Stimulated activated CD4-positive, alpha-beta T cell treated with anti-CD3 and anti-CD28 coated beads, Interleukin-4, amount 100 ng/mL, for 1 hour (primary cell): ENCODE measurements at places on chromosomes 7 and 10.

GRCh38 chr10:62511238-62511637 is 137.1 kb downstream of the ZNF365 start:
- no peak for DNase-seq

- no peak for DNase-seq
Measured at GRCh38 chr10:30967650-30968410, 63.8 kb downstream of the ZNF438 start.

GRCh38 chr10:43225004-43225786 is 41.7 kb downstream of the RASGEF1A start:
- DNase-seq = no peak

- DNase-seq = no peak
Measured at GRCh38 chr10:43192884-43193283, 54.6 kb downstream of the CSGALNACT2 start.

DNA sequence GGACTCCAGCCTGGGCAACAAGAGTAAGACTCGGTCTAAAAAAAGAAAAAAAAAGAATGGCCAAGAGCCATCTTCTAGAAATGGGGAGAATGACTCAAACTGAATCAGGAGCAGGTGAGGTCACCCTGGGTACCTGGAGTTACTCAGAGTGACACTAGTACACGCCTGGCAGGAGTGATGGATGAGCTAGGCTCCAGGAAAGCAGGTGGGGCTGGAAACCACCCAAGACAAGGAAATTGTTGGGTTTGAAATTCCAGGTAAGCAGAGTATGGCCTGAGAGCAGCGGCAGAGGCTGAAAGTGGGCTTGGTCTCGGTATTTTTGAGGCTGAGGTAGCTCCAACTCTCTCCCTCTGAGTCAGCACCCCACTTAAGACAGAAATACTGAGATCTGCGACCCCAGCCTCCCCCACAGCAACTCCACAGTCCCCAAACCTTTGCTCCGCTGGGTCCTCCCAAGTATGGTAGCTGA is 18.5 kb downstream of the DDIT4 start:
- DNase-seq = peak; percentile 52

DNA sequence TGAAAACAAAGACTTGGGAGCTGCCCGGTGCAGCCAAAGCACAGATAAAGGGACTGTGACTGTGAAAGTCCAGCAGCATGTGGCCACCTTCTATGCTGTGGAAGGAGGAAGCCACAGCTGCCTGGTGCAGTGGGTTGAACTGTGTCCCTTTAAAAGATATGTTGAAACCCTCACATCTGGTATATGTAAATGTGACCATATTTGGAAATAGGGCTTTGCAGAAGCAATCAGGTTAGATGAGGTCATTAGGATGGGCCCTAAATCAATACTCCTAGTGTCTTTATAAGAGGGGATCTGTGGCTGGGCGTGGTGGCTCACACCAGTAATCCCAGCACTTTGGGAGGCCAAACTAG is 136.9 kb downstream of the GLI3 start:
- no peak for DNase-seq

DNA sequence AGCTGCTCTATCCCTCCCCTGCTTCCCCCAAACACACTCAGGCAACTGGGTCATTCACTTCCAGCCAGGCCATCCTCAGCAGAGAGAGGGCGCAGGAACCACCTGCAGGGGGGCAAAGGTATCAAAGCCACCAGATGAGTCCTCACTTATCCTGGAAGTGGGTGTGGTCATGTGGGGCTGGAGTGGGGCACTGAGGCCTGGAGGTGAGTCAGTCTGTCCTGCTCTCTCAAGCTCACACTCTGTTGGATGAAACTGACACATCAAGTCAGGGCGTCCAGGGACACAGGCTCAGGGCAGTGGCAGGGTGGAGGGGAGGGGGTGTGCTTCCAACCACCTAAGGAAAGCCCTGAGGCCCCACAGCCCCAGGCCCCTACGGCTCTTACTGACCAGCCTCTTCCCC is 8.0 kb upstream of the ELFN1 start:
- DNase-seq = no peak

- no peak for DNase-seq
Measured at GRCh38 chr7:134307320-134307719, 9.4 kb downstream of the SLC35B4 start.

DNA sequence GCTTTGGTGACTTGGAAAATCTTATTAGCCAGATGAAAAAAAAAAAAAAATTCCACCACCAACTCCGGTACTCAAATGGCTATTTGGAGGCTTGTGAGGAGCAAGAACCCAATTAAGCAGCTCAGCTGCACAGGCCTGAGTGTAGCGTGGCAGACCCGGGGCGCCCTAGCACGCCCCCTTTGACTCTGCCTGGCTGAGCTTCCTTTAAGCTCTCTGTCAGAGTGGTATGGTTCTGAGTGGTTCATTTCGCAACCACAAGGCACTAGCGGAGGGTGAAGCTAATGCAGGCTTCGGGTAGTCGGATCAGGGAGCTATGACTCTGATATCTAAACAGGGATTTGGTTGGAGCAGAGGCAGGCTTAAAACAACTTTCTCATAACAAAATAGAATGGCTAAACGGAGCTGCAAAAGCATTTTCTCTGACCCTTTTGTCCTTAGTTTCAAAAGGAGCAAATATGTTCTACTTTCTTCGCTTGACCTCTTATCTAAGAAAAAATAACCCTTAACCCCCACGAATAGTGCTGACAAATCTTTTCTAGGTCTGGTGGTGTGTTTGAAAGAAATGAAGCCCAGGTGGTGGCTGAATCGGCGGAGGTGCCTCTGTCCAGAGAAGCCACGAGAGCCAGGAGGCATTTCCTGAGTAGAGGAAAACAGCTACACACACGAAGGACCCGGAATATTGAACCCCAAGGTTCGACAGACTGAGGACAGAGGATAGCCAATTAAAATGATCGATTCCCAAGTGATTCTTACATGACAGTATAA is 285.4 kb upstream of the GLI3 start:
- no peak for DNase-seq

GRCh38 chr7:40156988-40157387 is 22.2 kb downstream of the SUGCT start:
- no peak for DNase-seq

GRCh38 chr7:111835066-111835465 is 272.8 kb upstream of the IMMP2L start:
- DNase-seq = no peak

GRCh38 chr10:68397005-68397404 is 10.1 kb downstream of the RUFY2 start:
- no peak for DNase-seq

DNA sequence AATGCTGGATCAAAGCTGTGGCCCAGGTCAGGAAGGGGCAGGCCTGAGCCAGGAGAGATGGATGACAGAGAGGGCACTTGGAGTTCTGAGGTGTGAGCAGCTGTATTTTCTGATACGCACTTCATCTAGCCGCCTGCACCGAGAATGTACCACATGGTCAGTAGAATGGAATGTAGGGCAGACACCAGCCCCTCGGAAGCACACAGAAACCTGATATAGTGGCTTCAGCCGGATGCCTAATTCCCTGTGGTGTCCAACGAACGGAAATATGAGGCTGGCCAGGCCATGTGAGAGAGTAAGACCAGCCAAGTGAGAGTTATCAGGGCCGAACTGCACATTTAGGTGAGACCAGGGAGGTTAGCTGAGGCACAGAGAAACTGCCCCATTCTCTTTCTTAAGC is 46.7 kb upstream of the PLCE1 start:
- no peak for DNase-seq

- DNase-seq = no peak
Measured at GRCh38 chr10:118547282-118547681, 48.2 kb downstream of the PRLHR start.

DNA sequence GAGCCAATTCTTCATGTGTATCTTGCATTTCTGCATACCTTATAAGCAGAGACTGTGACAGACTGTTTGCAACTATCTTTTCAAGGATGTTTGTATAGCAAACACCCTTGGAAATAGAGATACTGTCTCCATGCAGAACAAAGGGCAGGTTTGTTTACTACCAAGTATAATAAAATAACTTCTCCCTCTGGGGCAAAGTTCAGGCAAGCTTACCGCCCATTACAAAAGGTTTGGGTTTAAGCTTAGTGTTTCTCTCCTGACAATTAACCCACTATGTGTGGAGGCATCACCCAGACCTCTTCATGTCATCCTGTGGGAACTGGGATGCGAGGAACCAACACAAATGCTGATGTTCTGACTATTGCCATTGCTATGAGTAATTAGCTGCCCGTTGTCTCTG is 479.1 kb upstream of the ZMIZ1 start:
- DNase-seq = no peak

DNA sequence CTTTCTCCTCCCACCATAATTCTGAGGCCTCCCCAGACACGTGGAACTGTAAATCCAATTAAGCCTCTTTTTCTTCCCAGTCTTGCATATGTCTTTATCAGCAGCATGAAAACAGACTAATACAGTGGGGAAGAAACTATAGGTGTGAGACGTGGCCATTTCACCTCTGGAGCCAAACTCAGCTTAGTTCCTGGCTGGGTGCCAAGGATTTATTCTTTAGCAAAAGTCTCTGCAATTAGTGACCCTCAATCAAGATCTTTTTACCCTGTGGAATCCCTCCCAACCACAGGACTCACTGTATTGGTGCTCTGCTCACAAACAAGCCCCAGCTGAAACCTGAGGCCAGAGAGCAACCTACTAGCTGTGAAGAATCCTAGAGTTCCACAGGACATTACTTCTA is 28.1 kb upstream of the SFTPD start:
- no peak for DNase-seq

- DNase-seq = no peak
Measured at GRCh38 chr7:103691291-103691690, 245.3 kb upstream of the SLC26A5 start.

- no peak for DNase-seq
Measured at GRCh38 chr10:130914367-130914766, 397.2 kb downstream of the TCERG1L start.

GRCh38 chr7:16558761-16559302 is 32.2 kb downstream of the LRRC72 start:
- DNase-seq = no peak

GRCh38 chr10:109275960-109276359 is 647.4 kb downstream of the XPNPEP1 start:
- no peak for DNase-seq

DNA sequence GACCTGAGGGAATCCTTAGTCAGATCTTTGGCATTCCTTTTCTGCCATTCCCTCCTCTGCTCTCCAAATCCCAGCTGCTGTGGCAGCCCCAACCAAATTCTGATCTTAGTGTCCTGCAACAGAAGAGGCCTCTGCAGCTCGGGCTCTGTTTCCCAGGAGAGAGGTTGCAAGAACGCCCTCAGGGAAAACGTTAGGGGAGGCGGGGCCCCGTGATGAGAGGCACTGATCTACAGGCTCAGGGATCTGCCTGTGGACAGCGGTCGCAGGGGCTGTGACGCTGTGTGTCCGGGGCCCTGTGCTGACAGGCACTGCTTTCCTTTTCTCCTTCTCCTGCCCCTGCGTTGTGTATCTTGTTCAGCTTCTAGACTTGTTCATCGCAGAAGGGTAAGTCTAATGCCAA is 57.3 kb upstream of the DPYSL4 start:
- DNase-seq = no peak

- no peak for DNase-seq
Measured at GRCh38 chr10:33746836-33747268, 412.4 kb upstream of the NRP1 start.

GRCh38 chr7:101399759-101400158 is 37.1 kb downstream of the COL26A1 start:
- DNase-seq = no peak

DNA sequence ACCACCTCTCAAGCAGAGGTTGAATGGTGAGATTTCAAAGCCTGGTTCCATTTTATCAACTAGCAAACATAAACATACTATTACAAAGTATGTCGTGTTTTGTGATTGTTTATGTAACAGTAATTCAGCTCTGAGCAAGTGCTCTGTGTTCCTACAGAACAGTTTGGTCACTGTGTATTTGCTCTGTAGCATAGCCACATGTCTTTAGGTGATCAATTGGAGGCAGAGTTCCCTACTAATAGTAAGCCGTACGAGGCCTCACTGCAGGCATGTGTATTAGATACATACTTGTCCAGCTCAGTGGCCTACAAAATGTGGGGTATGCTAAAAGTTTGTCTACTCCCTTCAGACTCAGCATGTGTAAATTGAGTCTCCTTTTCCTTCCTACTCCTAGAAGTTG is 53.0 kb downstream of the C1GALT1 start:
- DNase-seq = no peak

- no peak for DNase-seq
Measured at GRCh38 chr10:74760086-74760979, 66.1 kb upstream of the KAT6B start.

- DNase-seq = no peak
Measured at GRCh38 chr7:85133006-85133405, 53.9 kb downstream of the SEMA3D start.

GRCh38 chr7:138017992-138018391 is 16.1 kb upstream of the CREB3L2 start:
- DNase-seq = no peak

DNA sequence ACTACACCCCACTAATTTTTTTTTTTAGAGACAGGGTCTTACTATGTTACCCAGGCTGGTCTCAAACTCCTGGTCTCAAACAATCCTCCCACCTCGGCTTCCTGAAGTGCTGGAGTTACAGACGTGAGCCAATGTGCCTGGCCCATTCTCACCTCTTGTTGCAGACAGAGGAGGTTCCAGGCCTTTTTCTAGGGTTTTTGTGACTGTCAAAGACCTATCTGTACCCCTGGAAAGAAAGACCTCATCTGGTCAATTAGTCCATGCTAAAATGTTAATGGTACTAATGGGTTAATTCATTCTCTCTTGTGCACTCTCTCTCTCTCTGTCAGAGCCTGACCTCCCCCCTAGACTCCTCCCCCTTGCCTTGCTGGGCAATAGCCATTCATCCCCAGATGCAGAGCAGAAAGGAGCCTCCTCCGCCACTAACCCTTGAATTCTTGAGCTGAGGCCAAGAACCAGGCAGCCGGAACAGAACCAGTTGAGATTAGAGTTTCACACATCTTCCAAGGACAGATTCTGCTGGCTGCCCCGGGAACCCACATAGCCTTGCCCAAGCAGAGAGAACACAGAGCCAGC is 209.7 kb downstream of the SKIDA1 start:
- no peak for DNase-seq

GRCh38 chr10:113523071-113523470 is 29.8 kb upstream of the HABP2 start:
- no peak for DNase-seq

DNA sequence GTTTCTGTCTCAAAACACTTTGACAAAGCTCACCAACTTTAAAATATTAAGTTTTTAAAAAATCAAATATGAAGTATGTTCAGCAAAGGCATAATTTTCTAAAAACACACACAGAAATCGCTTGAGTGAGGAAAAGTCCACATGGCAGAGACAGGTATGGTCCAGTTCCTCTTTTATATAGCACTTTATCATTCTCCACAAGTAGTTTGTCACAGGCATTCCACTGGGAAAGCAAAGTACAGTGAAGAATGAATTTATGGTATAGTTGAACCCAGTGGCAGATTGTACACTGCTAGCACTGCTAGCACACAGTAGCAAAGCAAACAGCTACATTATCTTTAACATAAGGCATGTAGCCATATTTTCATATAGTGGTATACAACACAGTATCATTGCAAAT is 102.3 kb downstream of the HECTD2 start:
- DNase-seq = no peak
